ENCODE measurements at places on chromosomes 7 and 10. TPM values are rescaled to one million over a fixed set of nuclear protein-coding genes. Genes with fewer than 3 reads are reported as not detected.

DNA sequence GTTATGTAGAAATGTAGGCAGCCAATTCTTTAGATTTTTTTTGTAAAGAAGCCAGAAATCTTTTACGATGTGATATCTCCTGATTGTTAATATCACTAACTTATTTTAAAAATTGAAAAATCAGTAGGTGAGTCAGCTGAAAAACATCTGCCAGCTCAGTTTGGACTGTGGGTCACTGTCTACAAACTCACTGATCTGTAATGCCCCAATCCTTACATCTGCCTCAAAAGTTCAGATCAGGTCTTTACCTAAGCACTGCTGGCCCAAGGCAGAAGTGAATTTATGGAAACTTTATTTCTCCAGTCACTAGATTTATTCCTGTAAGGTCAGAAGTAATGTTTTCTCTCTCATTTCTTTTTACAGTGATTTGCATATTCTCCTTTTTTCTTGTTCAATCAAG lies 31.0 kb upstream of the FAM13C start:
- DNase-seq = no peak

GRCh38 chr7:28083164-28083997 lies 97.2 kb downstream of the JAZF1 start:
- DNase-seq = no peak

GRCh38 chr7:74284781-74285259 lies 4.4 kb upstream of the CLIP2 start:
- no peak for DNase-seq

Gene LRRTM3
- not detected for polyA plus RNA-seq

- no peak for DNase-seq
These were observed 44.2 kb downstream of the EGFR start for GRCh38 chr7:55063061-55063460.

Gene IMMP2L
- polyA plus RNA-seq = 7.8 TPM

Gene SPDYE18
- not detected for polyA plus RNA-seq

Gene CYP2C19
- polyA plus RNA-seq = not detected

GRCh38 chr10:61835946-61836887 lies 65.3 kb upstream of the ARID5B start:
- no peak for DNase-seq

Data from HepG2 (cell line).